GM13977 (cell line): ENCODE measurements at places on chromosomes 2 and 18.
A peak's percentile ranks its signal among the peaks of the same experiment; 100 is the strongest.

DNA sequence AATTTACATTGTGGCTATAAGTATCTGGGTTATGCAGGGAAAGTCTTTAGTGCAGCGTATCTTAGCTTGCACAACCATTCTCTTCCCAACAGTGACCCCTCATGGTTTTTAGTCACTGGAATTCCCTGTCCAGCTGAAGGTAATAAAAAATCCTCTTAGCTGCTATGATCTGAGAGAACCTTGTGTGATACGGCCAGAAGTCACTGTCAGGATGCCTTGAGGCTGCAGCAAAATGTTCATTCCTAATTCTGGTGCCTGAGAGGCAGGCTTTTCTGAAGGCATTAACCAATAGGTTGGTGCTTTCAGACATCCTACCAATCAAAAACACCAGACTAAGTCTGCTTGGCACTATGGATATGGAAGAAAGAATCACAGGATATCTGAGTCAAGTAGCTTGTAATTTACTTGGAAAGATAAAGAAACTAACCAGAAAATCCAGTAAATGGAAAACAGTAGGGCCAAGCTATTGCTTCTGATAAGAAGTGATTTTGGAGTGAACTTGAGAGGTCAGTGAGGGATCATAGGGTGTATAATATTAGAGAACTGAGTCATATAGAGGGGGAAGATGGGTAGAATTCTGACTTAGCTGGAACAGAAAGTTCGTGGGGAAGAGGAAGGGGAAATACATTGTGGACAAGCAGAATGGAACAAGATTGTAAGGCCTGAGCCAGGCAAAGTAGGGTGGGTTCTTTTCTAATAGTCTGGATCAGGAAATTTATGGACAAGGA, 89.0 kb upstream of the SLC14A2 start:
- DNase-seq, result no peak

DNA sequence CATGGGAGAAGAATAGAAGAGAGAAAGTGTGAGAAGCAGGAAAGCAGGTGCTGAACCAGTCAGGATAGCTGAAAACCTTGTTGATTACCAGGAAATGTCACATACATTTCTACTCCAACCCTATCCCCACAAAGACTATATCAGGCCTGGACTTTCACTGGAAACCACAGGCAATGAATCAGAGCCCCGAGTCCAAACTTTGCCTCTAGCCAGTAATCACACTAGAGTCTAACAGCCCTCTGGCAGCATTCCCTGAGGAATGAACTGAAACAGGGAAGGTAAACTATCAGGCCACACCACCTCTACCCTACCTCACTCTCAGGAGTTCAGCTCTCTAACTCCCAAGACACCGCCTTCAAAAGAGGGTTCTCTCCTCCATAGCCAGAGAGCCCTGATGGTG, 18.7 kb upstream of the IHH start:
- no peak for DNase-seq

DNA sequence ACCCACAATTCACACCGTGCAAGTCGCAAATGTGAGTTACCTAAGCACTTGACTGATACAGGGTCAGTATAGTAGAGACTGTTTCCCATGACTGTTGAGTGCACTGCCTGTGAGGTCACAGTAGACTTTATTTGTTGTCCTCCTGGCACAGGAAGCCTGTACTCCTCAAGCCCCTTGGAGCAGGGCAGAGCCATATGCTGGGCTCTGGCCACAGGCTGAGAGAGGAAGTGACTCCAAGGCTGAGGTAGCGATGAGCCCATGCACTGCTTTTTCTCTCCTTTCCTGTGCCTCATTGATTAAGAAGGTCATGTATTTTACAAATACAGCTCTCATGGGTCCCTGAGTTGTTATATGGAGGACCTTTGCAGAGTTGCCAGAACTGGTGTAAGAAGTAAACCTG, 287.7 kb downstream of the SRBD1 start:
- no peak for DNase-seq

DNA sequence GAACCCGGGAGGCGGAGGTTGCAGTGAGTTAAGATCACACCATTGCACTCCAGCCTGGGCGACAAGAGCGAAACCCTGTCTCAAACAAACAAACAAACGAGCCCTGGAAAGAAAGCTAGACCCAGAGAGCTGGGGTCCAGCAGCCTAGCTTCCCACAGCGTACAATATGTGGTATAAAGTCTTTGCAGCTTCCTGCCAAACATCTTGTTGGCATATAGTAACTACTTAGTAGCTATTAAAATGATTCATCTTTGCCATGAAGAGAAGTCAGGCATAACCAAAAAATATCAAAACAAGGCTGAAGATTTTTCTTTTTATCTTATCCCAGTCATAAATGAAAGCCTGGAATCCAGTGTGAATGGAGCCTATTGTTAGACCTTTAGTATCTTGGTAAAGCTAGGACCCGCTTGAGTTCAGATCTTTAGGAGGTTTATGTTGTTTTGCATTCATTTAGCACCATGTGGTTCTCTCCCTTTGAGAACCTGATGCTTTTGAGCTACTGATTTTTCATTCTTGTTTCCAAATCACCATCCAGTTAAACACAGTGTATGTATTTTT, 139.7 kb upstream of the NOSTRIN start:
- no peak for DNase-seq

GRCh38 chr2:122469147-122469546, 713.7 kb downstream of the TSN start:
- no peak for DNase-seq

DNA sequence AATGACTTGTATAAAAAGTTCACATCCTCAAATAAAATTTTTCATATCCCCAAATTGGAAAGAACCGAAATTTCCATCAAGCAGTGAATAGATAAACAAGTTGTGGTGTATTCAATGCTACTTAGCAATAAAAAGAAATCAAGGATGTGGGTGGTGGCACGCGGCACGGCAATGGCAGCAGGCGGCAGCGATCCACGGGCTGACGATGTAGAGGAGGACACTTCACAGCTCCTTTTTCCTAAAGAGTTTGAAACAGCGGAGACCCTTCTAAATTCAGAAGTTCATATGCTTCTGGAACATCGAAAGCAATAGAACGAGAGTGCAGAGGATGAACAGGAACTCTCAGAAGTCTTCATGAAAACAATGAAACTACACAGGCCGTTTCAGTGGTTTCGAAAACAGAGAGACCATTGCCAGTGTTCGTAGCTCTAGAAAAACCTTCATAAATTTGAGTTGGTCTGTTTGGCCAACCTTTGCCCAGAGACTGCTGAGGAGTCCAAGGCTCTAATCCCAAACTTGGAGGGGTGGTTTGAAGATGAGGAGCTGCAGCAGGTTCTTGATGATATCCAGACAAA, 9.8 kb upstream of the IL36A start:
- no peak for DNase-seq

DNA sequence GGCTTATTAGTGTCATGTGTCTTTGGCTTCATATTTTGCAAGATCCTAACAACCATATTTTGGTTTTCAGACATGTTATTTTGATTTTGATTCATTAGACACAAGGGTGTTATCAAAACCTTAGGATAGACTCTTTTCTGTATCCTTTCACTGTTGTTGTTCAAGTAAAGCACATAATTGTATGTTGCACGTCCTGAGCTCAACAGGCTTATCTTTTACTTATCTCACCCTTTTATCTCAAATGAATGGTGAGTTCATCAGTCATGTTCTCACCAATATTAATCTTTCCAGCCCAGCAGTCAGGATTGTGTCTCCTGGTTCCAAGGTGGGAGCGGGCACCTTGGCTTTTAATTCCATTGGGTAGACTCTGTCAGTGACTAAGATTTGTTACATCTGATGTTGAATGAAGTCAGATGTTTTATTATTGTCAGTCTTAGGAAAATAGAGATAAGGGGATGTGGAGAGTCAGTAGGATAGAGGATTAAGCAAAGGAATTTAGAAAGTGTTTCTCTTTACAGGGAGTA, 11.9 kb downstream of the GPN1 start:
- no peak for DNase-seq

- no peak for DNase-seq
These were observed 28.9 kb downstream of the TCF23 start for GRCh38 chr2:27177441-27178351.

- no peak for DNase-seq
These were observed 116.0 kb downstream of the CDC42EP3 start for GRCh38 chr2:37555457-37555856.

DNA sequence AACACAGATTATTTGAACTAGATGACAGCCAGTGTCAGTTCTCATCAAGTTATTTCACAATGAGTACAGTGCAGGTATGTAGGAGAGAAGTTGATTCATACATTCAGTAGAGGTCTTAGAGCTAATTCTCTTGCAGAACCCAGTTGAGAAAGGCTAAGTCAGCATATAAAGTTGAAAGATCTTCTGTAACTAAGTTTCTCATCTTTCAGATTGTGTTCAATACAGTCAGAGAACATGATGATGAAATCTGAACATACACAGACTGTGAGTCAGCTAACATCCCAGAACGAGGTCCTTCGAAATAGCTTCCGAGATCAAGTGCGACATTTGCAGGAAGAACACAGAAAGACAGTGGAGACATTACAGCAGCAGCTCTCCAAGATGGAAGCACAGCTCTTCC, 41.9 kb upstream of the LIMS1 start:
- no peak for DNase-seq

DNA sequence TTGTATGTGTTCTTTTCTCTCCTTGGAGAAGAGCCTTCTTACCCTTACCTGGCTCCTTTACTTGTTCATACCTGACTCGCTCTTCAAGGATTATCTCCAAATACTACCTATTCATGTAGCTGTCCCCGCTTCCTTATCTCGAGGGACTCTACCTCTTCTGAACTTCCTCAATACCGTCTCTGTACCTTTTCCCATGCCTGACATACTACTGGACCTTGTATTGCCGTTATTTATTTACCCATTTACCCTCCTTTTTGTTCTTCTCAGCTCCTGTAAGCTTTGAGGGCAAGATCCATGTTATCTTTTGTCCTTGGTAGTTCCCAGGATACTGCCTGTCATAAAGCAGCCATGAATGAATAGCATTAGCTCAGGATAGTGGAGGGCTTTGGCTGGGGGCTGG, 32.5 kb downstream of the KCNS3 start:
- no peak for DNase-seq

DNA sequence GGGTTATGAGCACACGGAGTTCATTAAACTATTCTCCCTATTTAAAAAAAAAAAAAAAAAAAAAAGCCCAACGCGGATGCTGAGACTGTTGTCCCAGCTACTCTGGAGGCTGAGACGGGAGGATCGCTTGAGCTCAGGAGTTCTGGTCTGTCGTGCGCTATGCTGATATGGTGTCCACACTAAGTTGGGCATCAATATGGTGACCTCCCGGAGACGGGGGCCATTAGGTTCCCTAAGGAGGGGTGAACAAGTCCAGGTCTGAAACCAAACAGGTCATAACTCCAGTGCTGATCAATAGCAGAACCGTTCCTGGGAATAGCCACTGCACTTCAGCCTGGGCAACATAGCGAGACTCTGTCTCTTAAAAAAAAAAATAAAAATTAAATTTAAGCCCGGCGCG, 12.9 kb upstream of the ANKRD53 start:
- no peak for DNase-seq

GRCh38 chr2:108460345-108461037, 11.5 kb downstream of the GCC2 start:
- peak; percentile 42 for DNase-seq
